Activated gamma-delta T cell treated with Interleukin-2 at 50 U/mL for 16 hours (primary cell): ENCODE measurements at places on chromosomes 16 and 17.

DNA sequence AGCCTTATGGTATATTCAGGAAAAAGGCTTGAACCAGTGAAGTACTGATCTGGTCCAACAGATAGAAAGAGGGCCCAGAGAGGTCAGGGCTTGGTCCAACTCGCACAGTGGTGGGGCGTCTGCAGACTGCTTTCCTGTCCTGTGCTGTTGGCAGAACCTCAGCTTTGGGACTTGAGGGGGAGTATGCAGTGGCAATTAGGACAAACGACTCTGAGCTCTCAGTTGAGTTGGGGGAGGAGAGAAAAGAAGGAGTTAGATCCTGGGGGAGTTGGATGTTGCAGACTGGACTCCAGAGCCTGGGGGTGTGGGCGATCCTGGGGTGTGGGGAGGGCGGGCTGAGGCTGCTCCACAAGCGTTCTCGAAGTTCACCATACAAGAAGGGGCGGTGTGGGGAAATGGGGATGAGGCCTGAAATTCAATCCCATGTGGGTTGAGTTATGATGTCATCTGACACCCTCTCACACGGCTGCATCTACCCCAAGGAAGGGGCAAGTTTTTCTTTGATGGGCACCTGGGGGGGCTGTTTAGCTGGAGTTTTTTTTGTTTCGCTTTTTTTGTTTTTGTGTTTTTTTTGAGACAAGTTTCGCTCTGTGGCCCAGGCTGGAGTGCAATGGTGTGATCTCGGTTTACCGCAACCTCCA is 14.6 kb downstream of the GRB7 start:
- DNase-seq = no peak

GRCh38 chr16:27232061-27232900 is 29.0 kb downstream of the KDM8 start:
- no peak for DNase-seq

DNA sequence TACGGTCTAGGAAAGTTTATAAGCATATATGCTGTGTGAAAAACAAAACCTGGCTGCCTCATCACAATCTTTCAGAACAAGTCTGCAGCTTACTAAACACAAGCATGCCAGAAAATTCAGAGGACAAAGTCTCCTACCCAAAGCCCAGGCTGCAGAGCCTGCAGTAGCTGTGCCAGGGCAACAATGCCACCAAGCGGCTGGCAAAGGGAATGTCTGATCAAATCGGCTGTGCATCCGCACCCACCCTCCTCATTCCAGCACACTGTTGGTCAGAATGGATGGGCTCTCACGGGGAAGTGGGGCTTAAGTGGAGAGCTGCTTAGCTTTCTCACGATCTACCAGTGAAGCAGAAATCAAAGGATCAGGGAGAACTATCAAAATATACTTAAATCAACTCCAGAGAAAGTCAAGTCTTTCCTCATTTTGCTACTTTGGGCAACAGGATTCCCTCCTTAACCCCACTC is 73.5 kb downstream of the CYTH1 start:
- peak; percentile 50 for DNase-seq

- DNase-seq = no peak
Measured at GRCh38 chr17:44277976-44278375, 10.0 kb upstream of the SLC4A1 start.
